ENCODE measurements at places on chromosomes 7 and 10.

- DNase-seq: no peak
- no peaks in the 10 kb centered on the region for H3K36me3 ChIP-seq
- H3K4me3 ChIP-seq: no peak overlapping the region
- peaks cover 29% of the 10 kb centered on the region for H3K4me1 ChIP-seq
Observed at GRCh38 chr10:124071141-124071540, 22.3 kb downstream of the CHST15 start.

DNA sequence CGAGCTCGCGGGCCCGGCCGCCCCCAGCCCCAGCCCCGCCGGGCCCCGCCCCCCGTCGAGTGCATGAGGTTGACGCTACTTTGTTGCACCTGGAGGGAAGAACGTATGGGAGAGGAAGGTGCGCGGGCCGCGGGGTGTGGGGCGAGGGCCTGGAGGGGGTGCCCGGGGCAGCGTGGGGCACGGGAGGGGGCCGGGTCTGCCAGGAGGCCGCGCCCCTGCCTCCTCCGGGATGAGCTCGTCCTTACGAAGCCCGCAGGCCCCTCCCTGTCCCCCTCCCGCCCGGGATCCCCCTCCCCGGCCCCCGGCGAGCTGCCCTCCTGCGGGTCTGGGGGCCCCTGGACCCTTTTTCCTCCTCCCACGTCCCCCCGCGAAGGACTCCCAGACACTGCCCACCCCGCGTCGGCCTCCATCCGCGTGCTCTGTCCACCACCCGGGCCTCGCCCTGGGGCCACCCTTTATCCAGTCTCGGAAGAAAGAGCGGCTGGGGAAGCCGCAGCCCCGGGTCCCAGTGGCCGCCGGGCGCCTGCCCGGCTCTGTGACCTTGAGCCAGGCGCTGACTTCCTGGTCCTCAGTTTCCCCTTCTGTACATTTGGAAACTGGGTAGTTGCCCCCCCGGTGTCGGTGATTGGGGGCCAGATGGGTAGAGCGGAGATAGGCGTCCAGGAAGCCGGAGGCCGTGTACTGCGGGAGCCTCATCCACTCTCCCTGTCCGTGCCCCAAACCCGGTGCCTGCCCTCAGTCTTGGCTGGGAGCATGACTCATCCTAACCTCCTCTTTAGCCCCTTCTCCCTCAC lies 521 bp downstream of the LIMK1 start:
- H3K4me1 ChIP-seq: peaks cover 17% of the 10 kb centered on the region
- H3K27ac ChIP-seq: peak overlapping the region; percentile 43
- H3K4me3 ChIP-seq: peak overlapping the region; percentile 90
- no peaks in the 10 kb centered on the region for H3K27me3 ChIP-seq
- DNase-seq: no peak

GRCh38 chr10:110048781-110049180 lies 41.0 kb downstream of the ADD3 start:
- no peak for DNase-seq
- no peak overlapping the region for H3K27ac ChIP-seq
- no peaks in the 10 kb centered on the region for H3K36me3 ChIP-seq

- no peak overlapping the region for H3K4me3 ChIP-seq
- H3K4me1 ChIP-seq: no peaks in the 10 kb centered on the region
- H3K36me3 ChIP-seq: no peaks in the 10 kb centered on the region
- H3K27me3 ChIP-seq: no peaks in the 10 kb centered on the region
Observed at GRCh38 chr7:150854066-150855000, 2.0 kb downstream of the AOC1 start.

GRCh38 chr7:146740039-146740438 lies 623.4 kb downstream of the CNTNAP2 start:
- no peak overlapping the region for H3K27ac ChIP-seq
- no peaks in the 10 kb centered on the region for H3K4me1 ChIP-seq
- H3K4me3 ChIP-seq: no peak overlapping the region
- no peaks in the 10 kb centered on the region for H3K36me3 ChIP-seq
- no peaks in the 10 kb centered on the region for H3K27me3 ChIP-seq
- DNase-seq: no peak

GRCh38 chr7:120920591-120921274 lies 29.8 kb upstream of the ING3 start:
- no peak for DNase-seq
- no peaks in the 10 kb centered on the region for H3K36me3 ChIP-seq
- no peak overlapping the region for H3K27ac ChIP-seq
- H3K27me3 ChIP-seq: no peaks in the 10 kb centered on the region
- no peak overlapping the region for H3K4me3 ChIP-seq

DNA sequence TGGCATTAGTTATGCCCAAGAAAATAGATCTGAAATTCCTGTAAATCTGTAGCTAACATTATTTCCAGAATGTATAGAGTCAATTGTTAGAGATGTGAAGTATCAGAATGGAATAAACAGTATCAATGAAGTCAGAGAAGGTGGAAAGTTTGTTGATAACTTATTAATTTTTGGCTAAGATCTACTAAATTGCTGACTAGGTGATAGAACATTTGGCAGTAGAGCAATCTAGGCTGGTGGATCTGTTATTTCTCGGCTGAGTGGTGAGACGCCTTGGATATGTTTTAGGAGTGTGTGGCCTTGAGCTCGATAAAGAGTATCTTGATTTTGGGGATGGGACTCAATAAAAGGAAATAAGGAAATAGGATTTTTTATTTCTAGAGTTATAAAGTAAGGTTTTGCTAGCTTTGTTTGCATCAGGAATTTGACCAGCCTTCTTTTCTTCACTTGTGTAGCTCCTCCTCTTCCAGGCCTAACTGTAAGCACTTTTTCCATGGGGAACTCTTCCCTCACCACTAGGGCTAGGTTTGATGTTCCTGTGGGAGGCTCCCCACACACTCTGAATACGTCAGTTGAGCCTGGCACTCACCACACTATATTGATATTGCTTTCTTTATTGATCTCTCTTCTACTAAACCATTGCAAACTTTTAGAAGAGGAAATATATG lies 86.8 kb upstream of the CSTF2T start:
- no peaks in the 10 kb centered on the region for H3K27me3 ChIP-seq
- H3K36me3 ChIP-seq: no peaks in the 10 kb centered on the region
- no peak overlapping the region for H3K27ac ChIP-seq
- no peaks in the 10 kb centered on the region for H3K4me1 ChIP-seq
- no peak for DNase-seq
- no peak overlapping the region for H3K4me3 ChIP-seq

- H3K27me3 ChIP-seq: no peaks in the 10 kb centered on the region
- no peak overlapping the region for H3K4me3 ChIP-seq
- H3K36me3 ChIP-seq: no peaks in the 10 kb centered on the region
- H3K4me1 ChIP-seq: no peaks in the 10 kb centered on the region
- H3K27ac ChIP-seq: no peak overlapping the region
Observed at GRCh38 chr7:89223900-89224395, 428.4 kb upstream of the TEX47 start.

- H3K27me3 ChIP-seq: no peaks in the 10 kb centered on the region
- DNase-seq: no peak
Observed at GRCh38 chr10:118052816-118053215, 6.1 kb upstream of the RAB11FIP2 start.

DNA sequence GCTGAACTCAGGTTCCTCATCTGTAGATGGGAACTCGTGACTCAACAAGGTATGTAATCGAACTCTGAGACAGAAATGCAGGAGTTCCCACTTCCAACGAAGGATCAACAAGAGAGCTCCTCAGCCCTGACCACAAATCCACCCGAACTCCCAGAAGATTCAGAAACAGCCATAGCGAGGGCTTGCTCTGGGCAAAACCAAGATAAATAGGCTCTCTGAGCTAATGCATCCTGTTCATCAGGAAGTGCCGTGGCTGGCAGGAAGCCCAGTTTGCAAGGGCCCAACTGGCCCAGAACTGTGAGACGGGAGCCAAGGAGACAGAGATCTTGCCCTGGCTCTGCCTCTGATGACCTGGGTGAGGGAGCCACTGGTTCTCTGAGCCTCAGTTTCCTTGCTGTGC lies 141.7 kb upstream of the PFKP start:
- H3K27me3 ChIP-seq: no peaks in the 10 kb centered on the region
- peaks cover 6% of the 10 kb centered on the region for H3K4me1 ChIP-seq
- no peak for DNase-seq
- no peaks in the 10 kb centered on the region for H3K36me3 ChIP-seq
- H3K27ac ChIP-seq: no peak overlapping the region
- no peak overlapping the region for H3K4me3 ChIP-seq

DNA sequence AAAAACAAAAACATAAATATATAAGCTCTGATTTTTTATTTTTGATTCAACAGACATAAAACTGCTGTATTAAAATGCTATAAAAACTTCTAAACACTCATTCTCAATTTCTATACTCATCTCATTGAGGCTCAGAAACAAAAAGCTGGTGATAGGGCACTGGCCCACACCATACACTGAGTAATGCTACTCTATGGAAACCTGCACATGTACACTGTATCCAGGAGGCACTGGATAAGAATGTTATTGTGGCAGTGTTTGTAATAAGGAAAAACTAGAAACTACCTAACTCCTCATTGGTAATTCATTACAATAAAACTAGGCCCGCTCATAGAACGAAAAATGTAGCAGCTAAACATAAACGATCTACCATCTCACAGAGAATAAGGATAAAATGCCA lies 23.1 kb downstream of the ERLIN1 start:
- no peaks in the 10 kb centered on the region for H3K27me3 ChIP-seq
- DNase-seq: no peak
- H3K36me3 ChIP-seq: peaks cover 5% of the 10 kb centered on the region
- no peaks in the 10 kb centered on the region for H3K4me1 ChIP-seq
- H3K27ac ChIP-seq: no peak overlapping the region
- no peak overlapping the region for H3K4me3 ChIP-seq

GRCh38 chr7:2384354-2385243 lies 18.8 kb upstream of the CHST12 start:
- no peaks in the 10 kb centered on the region for H3K27me3 ChIP-seq
- H3K27ac ChIP-seq: no peak overlapping the region
- no peak for DNase-seq
- no peak overlapping the region for H3K4me3 ChIP-seq
- peaks cover 15% of the 10 kb centered on the region for H3K4me1 ChIP-seq

- H3K27ac ChIP-seq: peak overlapping the region; percentile 95
- no peak for DNase-seq
- H3K4me1 ChIP-seq: peaks cover 29% of the 10 kb centered on the region
- peaks cover 16% of the 10 kb centered on the region for H3K36me3 ChIP-seq
- H3K27me3 ChIP-seq: no peaks in the 10 kb centered on the region
Observed at GRCh38 chr7:95595746-95596197, 544 bp downstream of the PDK4 start.

- H3K4me3 ChIP-seq: no peak overlapping the region
- peaks cover 26% of the 10 kb centered on the region for H3K4me1 ChIP-seq
- DNase-seq: no peak
- H3K27ac ChIP-seq: no peak overlapping the region
- no peaks in the 10 kb centered on the region for H3K27me3 ChIP-seq
Observed at GRCh38 chr7:116741625-116742316, 69.8 kb downstream of the MET start.

Data from upper lobe of left lung (tissue), 6 donors.